Activated CD8-positive, alpha-beta memory T cell treated with anti-CD3 and anti-CD28 coated beads, Interleukin-2, amount 50 U/mL, for 48 hours (primary cell): ENCODE measurements at places on chromosomes 11 and 22.

- DNase-seq, result no peak
These were observed 22.9 kb downstream of the ASCL2 start for GRCh38 chr11:2247496-2247895.

GRCh38 chr11:2277933-2278523 lies 7.6 kb upstream of the ASCL2 start:
- peak; percentile 32 for DNase-seq

DNA sequence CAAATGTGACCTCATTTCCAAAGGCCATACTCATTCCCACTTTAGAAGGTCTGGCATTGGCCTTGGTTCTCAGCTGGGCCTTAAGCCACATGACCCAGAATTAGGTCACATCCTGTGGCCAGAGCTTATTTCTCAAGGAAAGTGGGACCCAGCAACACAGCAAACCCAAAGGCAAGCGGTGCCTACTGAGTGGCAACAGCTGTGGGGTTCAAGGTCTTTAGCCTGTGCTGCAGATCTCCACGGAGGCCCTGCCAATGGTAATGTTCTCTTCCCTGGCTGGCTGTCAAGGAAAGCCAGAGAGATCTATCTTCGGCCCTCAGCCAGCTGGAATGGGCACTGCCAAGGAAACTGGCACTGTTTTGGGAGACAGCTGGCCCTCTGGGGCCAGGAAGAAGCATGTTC lies 41.5 kb upstream of the TP53I11 start:
- peak; percentile 42 for DNase-seq

- no peak for DNase-seq
These were observed 98.9 kb upstream of the ISX start for GRCh38 chr22:34966980-34967565.

- no peak for DNase-seq
These were observed 369.4 kb upstream of the ISX start for GRCh38 chr22:34696557-34696956.

DNA sequence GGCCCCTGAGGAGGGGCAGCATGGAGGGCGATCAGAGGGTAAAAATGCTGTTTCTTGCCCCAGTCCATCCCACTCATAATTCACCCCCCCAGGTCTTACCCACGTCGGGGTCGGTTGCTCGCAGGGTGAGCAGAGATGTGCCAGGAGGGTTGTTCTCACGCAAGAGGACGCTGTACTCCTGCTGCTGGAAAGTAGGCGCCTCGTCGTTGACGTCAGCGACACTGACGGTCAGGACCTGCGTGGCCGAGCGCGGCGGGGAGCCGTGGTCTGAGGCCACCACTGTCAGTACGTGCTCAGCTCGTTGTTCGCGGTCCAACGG lies 10.3 kb upstream of the TPP1 start:
- no peak for DNase-seq

- no peak for DNase-seq
These were observed 19.4 kb upstream of the SIK2 start for GRCh38 chr11:111582881-111583280.

DNA sequence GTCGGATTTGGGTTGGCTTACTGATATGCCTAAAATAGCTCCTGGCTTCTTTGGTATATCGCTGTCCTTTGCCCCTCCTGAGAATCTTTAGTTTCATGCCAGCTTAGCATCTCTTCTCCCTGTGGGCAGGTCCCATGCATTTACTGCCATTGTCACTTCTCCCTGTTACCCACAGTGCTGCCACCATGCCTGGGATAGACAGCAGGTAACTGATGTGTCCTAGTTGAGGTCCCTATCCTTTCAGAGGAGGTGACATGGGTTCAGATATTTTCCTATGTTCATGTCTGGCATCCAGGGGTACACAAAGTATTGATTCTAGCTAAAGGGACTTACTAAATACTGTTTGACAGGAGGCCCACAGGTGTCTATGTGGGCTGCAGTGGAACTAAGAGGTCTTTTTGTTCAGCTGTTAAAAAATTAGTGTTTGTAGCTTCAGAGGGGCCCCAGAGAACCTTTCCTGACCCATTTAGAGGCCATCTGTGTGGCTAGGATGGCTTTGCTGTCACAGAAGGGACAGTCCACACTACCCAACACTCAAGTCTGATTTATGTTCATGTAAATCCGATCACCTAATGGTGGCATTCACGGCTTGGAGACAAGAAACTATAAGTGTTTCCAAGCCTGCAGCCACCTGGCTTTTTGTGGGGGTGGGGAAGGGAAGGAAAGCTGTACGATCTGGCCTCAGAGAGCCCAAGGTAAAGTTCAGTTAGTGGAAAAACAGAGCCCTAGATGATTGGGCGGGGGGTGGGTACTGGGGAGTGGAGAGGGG lies 8.5 kb downstream of the TIMP3 start:
- DNase-seq, result no peak

DNA sequence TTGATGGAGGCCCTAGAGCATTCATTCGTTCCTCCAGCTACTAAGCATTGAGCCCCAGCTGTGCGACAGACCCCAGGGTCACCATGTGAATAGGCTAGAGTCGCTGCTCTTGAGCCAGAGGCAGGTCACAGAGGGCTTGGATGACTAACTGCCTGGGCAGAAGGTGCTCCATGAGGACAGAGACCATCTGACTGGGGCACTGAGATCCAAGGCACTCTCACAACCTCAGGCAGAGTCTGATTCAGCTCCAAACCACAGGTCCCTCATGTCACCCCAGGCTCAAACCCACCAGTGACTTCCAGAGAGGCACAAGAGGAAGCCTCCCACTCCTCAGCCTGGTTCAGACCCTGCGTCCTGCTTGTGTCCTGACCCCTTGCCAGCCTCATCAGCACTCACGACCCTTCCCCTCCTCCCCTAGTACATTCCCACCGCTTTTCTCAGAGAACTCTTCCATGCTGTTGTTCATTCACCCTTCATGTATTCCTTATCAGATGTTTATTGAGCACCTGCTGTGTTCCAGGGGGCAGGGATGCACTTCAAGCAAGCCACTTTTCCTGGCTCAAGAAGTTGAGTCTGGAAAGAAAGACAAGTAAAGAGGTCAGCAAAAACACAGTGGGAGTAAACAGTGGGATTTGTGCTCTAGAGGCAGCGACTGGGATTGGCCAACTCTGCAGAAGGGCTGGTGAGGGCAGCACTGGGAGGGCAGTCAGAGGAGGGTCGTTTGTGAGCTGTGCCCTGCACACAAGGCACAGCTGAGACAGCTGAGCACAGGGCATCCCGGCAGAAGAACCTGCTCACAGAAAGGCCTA lies 9.3 kb downstream of the OAF start:
- no peak for DNase-seq

DNA sequence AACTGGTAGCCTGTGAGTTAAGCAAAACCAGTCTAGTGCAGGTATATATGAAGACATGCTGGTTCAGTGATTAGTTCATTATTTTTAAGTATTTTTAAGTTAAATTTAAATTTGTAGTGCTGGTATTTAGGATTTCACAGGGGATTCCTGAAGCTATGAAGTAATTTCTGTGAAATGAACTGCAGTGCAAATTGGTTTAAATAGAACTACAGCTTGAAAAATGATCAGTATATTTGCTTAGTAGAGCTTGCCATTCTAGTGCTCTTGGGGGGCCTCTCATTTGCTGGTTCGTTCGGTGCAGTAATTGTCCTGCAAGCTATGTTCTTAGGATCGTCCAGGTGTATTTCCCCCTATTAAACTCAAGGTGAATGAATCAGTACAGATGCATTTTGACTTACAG lies 13.1 kb downstream of the REXO2 start:
- no peak for DNase-seq

- no peak for DNase-seq
These were observed 7.9 kb downstream of the ASCL2 start for GRCh38 chr11:2262301-2263070.

GRCh38 chr11:62726156-62726914 lies 922 bp downstream of the HNRNPUL2 start:
- peak; percentile 65 for DNase-seq

GRCh38 chr11:17604915-17605233 lies 57.8 kb downstream of the OTOG start:
- DNase-seq, result no peak

- DNase-seq, result no peak
These were observed 397.1 kb downstream of the MN1 start for GRCh38 chr22:27404441-27404840.

DNA sequence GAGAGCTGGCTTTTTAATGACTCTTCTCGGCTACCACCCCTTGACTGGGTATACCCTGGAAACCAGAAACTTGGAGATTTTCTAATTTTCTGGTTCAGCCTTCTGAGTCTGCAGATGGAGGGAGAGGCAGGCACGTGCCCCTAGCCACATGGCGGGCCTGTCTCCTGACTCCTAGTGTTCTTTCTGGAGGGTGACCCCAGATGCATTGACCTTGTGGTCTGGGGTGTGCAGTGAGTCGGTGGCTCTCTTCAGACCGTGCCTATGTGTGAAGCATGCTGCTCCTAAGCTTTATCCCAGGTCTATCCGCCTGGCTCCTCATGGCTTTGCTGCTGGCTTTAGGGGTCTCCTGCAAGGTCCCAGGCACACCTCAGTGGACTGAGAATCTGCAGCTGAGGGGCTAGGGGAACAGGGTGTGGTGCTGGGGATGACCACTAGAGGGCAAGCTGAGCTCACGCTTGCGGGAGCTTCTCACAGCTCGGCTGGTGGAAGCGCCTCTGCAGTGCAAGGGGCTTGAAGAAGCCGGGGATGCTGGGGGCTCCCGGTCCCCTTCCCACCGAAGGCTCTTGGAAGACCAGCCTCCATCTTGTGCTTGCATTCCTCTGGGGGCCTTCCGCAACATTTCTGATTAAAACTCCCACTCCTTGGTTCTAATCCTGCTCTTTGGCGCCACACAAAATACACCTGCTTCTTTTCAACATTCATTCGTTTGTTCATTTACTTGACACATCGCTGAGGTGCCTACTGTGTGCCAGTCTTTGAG lies 51.8 kb downstream of the OTOG start:
- DNase-seq, result peak; percentile 91

DNA sequence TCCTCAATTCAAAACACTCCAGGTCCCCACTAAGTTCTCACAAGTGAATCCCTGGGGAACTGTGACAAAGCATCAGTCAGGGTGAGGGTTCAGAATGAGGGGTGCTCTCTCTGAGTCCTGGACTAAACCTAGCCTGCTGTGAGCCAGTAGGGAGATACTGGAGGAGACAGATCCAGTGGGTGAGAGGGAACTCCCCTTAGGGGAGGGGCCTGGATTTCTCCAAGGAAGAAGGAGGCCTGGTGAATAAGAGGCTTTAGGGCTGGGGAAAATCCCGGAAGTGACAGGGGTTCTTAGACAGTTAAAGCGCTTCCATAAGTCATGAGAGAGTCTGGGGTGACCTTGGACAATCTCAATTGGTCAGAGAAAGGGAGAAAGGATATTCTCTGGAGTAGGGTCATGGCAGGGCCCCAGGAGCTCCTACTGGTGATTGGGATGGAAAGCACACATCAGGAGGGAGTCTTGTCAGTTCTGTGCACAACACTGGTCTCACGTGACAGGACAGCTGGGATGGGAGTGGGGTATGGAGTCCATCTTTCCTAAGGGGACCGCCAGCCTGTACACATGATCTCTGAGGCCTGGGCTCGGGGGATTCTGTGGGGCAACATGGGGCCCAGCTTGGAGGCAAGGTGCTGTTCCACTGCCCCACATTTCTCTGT lies 1.5 kb downstream of the TBC1D10A start:
- no peak for DNase-seq

DNA sequence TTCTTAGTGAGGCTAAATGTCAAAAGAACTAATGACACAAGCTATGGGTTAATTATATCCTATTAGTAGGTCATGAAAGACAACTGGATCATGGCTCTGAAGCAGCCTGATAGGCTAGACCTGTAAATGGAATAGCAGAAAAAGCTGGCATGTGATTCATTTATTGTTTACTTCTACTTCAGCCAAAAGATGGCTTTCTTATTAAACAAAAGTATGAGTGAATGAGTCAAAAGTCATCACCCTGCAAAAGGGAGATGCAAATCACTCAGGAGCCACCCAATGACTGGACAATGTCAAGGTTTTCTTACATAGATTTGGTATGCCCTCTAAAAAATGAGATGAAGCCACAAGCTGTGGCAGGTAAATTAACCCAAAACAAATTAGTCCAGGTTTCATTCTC lies 138.0 kb downstream of the TRPC6 start:
- no peak for DNase-seq

DNA sequence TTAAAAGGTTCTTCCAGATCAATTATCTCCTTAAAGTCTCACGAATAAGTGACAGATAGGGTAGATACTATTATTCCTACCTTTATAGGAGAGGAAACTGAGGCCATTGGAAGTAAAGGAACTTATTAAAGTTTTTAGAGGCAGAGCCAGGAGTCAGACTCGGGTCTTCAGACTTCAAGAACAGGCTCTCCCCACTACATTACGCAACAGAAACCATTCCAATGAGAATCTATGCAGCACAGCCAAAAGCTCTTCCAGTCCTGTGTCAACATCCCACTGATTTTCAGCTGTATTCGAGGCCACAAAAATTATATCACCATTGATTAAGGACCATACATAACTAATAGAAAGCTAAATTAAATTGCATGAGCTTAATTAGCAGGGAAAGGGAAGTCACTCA lies 77.4 kb downstream of the RELT start:
- no peak for DNase-seq

DNA sequence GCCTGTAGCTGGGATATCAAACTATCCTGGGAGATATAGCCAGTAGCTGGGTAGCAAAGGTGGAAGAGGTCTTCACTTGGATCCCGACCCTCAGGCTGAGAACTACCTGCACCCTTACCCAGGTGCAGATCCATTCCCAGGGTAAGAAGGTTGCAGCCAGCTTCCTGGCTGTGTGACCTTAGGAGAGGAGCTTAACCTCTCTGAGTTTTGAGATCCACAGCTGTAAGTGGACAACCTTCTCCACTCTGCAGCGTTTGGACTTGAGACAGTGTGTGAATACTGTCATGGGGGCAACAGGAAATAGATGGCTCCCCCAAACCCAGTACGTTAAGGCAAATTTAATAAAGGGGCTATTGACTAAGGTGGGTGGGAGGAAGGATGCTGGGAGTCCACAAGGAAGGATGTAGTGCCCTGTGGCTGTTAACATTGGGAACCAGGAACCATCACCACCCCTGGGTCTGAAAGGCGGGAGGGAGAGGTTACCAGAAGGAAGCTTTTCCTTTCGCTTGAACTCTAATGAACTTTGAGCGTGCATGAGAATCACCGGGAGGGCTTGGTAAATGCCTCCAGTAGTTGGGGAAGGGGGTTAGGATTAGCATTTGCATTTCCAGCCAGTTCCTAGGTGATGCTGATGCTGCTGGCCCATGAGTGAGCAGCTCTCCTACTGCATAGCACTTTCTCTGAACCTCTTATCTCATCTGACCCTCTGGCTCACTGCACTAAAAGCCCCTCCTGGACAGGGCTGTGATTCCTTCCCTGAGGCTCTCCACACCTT lies 24.4 kb downstream of the SGSM1 start:
- DNase-seq, result no peak

- no peak for DNase-seq
These were observed 68.1 kb upstream of the LMO1 start for GRCh38 chr11:8331767-8332166.

DNA sequence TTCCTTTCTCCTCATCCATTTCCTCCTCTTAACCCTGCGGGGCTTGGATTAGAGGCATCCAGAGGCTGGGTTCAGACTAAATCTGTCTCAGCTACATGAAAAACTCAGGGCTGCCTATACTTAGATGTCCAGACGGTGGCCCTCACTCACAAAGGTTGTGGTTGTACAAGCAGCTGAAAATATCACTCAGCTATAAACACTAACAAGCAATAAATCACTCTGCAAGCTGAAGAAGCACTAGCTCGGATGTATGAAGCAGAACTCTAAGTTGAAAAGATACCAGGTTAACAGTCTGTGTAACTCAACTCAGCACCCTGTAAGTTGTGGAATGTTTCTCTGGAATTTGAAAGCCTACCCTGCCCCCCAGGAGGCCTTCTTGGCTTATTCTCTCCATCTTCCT lies 82.9 kb downstream of the EXT2 start:
- DNase-seq, result no peak

GRCh38 chr11:13225038-13226001 lies 52.3 kb upstream of the BMAL1 start:
- DNase-seq, result no peak

GRCh38 chr22:44701824-44702478 lies at the start of gene PRR5:
Gene PRR5 (plus strand): TSS chr22:44702204. CDS start chr22:44702475, 271 bp downstream.
- DNase-seq, result peak; percentile 87
